Urothelium cell line (cell line): ENCODE measurements at places on chromosomes 13 and 19.

- no peak for DNase-seq
Measured at GRCh38 chr19:15021286-15022007, 27.8 kb upstream of the CASP14 start.

DNA sequence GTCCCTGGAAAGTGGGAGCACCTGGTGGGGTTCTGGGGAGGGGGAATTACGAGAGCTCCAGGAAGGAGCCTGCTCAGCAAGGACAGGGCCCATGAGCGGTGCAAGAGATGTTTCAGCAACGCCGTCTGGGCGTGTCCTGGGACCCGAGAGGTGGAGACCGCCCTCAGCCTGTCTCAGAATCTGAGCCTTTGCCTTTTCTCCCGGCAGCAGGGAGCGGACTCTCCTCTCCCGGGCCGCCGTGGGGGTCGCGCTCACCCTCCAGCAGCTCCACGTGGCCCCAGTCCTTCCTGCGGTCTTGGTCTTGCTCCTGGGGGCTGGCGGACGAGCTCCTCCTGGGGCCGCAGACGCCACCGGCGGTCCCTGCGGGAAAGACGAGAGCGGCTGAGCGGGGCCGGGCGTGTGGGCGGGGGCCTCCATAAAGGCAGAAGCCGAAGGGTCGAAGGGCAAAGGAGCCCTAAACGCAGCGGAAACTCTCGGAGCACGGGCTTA, 714 bp downstream of the POLRMT start:
- DNase-seq: peak; percentile 51

DNA sequence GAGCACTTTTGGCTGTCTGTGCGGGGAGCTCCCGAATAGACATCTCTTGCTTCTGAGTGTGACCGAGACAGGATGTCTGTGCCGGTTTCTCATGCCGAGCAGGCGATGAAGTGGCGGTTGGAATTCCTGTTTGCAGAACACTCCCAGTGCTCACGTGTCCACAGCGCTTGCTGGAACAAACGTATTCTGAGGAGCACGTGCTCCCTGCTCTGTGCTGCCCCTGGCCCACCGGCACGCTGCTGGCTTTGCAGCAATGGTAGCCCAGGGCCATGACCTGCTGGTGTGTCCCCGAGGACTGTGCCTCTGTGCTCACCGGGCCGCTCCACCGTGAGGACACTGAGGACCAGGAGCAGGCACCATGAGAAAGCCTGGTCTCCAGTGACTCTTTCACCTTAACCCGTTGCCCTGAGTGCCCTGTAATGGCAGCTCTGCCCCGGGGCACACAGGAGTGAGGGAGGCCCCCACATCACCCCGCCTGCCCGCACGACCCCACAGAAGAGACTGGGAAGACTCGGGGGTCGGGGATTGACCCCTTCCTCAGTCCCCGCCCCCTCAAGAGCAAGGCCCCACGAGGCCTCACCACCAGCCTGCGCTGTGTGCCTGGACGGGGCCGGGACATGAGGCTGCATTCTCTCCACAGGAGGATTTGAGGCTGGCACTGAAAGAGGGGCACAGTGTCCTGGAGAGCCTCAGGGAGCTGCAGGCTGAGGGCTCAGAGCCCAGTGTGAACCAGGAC, 40.0 kb upstream of the F7 start:
- DNase-seq: no peak

DNA sequence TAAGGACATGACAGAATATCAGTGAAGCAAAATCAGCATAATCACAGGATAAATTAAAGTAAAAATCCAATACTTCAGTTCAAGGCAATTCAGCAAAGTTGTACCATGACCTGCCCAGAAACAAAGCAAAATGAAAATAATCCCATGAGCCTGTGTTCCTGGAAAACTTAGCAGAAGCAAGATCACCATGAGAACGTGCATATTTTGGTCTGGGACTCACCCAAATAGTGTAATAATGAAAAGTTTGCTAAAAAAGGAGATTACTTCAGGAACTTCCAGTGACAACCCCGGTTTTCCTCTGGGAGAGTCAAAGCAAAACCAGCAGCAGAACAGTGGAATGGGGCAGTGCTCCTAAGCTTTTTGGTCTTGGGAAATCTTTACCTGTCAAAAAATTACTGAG, 14.9 kb upstream of the RPL21 start:
- no peak for DNase-seq

DNA sequence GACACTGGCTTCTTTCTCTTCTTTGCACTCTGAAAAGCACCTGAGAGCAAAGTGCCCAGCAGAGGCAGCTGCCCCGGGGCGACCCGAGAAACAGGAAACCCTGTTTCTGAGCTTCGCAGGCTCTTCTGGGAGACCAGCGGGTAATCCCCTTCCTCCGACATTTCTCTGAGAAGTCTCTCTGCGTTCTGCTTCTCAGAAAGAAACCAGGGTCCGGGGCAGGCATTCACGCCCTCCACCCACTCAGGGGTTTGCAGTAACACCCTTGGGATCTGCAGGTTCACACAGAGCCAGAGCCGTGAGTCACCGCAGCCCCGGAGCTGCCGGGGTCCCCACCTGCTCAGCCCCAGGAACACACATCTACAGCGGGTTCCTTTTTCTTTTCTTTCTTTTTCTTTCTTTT, 86.0 kb downstream of the GADD45B start:
- DNase-seq: no peak

DNA sequence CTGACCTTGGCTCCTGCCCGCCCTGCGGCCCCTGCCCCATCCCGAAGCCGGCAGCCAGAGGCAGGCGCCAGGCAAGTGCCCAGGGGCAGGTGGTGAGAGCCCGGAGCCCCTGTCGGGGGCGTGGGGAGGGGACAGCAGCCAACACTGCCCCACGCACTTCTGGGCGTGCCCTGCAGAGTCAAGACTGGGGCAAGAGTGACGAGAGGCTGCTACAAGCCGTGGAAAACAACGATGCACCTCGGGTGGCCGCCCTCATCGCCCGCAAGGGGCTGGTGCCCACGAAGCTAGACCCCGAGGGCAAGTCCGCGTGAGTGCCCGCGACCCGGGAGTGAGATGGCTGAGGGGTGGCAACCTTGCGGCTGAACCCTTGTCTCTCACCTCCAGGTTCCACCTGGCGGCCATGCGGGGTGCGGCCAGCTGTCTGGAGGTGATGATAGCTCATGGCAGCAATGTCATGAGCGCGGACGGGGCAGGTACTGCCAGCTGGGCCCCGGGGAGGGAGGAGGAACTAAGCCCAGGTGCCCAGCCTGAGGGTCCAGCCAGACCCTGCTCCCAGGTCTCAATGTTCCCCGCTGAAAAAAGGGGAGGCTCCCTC, 17.3 kb downstream of the ANKRD24 start:
- no peak for DNase-seq

GRCh38 chr19:39209196-39209595, 5.1 kb upstream of the SYCN start:
- DNase-seq: no peak

DNA sequence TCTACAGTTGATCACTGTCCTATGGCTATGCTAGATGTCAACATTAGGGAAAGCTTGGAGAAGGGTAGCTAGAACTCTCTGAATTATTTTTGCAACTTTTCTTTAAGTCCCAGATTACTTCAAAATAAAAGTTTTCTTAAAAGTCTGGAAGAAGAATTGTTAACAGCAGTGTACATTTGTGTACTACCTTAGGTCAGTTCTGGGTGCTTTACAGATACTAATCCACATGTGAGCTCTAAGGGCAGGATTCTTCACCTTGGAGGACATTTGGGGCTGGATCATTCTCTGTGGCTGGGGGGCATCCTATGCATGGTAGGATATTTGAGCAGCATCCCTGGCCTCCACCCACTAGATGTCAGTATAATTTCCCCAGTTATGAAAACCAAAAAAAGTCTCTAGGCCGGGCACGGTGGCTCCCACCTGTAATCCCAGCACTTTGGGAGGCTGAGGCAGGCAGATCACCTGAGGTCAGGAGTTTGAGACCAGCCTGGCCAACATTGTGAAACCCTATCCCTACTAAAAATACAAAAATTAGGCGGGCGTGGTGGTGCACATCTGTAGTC, 2.8 kb downstream of the BRME1 start:
- DNase-seq: no peak

DNA sequence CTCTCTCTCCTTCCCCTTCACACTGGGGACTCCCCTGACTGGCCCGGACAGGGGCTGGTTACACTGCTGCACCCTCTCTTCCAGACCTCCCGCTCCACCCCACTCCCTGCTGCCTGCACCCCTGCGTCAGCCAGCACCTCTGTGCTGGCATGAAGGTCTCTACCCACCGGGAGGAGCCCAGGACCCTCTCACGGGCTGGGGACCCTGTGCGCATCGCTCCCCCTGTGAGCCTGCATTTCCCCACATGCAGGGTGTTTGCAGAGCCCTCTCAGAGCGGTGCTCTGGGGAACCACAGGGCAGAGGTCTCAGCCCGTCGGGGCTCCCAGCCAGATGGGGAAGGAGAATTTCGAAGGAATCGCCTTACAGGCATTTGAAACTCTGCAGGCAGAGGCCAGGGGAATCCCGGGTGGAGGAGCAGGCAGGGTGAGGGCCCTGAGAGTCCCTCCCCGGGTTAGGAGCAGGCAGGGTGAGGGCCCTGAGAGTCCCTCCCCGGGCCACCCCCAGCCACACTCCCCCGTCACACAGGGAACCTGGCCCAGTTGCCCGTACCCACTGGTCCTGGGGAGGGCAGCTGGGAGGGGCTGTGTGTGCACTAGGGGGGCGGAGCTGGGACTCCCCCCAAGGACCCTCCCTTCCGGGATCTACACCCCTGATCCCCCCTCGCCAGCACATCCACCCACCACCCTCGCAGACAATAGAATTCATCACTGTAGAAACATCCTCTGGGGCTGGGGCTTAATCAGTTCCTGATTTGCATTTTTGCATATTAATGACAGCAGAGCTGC, 16.3 kb upstream of the TCF3 start:
- no peak for DNase-seq

- DNase-seq: peak; percentile 62
Measured at GRCh38 chr19:5826531-5827341, 12.8 kb downstream of the FUT6 start.

DNA sequence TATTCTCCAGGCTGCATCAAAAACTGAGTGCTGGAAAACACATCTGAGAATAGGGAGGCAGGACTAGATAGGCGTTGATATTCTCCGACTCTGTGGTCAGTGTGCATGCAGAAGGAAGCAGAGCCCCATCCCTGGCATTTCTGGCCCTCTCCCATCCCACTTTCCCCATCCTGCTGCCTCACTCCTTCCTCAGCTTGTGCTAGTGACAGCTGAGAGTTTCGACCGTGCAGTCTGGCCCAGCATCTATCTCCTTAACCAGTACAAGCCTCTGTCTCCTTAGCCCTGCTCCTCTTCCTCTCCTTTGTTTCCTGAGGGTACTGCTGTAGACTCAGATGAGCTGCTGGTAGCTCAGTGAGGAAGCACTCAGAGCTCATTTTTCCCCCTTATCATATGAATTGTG, 163.2 kb downstream of the SUCLA2 start:
- no peak for DNase-seq

DNA sequence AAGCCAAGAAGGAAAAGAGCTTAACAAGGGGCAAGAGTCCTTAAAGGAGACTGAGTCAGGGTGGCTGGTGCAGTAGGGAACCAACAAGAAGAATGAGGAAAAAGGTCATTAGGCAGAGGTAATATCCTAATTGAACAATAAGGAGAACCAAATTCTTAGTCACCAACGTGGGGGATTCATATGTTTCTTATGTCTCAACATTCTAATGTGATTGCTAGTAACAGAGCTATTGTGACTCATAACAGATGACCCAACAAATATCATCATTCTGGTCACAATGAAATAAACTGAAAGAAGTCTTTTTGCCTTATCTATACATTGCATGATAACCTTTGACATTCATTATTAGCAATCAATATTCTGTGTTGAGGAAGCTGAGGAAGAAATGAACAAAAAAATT, 101.6 kb downstream of the RAP2A start:
- DNase-seq: no peak

- no peak for DNase-seq
Measured at GRCh38 chr13:49828453-49828852, 36.0 kb upstream of the KPNA3 start.

DNA sequence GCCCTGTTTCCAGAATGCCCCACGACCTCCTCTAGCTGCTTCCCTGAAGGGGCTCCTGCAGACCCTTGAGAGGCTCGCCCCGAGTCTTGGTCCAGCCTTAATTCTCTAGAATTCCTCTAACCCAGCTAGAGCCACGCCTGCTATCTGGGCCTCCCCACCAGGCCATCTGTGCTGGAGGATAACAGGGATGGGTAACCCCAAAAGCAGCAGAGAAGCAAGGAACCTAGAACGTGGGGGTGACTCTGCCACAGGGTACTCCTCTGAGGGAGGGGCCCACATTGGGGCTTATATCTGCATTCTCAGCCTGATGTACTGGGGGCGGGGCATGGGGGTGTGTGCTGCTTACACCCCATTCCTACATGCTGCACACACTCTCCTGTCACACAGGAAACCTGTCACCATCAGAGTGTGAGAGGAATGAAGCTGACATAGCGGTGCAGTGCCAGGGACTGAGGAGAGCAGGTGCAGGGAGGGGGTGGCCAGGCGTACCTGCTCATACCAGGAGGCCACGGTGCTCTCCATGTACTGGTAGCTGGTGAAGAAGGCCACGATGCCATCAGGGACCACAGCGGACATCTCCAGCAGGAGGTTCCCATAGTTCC, 13.8 kb downstream of the KLC3 start:
- DNase-seq: no peak

DNA sequence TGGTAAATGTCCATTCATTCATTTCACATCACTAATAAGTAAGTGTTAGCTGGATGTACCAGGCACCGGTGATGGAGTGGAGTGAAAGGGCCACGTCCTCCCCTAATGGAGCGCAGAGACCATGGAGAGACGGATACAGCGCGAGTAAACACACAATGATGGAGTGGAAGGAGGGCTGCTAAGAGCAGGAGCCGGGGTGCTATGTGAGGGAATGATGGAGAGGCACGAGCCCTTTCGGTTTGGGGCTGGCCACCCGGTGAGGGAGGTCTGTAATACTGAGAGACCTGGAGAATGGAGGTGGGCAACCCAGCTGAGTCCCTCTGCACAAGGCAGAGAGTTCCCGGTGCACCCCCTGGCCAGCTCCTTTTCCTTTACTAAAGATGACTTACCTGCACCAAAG, 53.7 kb downstream of the PEPD start:
- no peak for DNase-seq

DNA sequence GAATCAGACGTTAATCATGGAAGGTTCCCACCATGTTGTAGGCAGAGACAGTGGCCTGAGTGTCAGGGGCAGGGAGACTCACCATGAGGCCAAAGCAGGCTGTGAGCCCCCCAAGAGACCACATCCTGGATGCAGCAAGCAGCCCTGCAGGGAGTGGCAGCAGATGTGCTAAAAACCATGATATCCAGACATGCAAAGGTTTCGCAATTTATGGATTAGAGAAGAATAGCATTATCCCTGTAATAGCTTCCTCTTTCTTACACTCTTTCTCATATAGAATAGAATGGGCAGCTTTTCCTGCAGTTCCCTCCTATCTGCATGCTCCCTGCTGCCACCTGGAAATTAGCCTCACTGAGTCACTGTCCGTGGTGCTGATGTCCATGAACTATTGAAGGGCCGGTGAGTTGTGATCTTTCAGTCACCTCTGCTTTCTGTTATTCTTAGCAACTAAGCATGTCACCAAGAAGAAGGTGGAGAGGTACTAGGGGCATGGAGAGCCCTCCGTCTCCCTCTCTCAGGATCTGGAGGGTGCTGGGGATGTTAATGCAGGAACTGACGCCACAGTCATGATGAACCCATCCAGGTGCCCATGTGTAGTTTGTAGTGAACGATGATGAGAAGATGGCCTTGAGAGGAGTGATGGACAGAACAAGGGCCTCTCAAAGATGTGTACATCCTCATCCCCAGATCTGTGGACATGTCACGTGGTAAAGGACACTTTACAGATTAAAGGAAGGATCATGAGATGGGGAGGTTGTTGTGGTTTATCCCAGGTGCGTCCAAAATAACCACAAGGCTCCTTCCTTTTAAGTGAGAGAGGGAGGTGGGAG, 9.9 kb downstream of the CEACAM4 start:
- DNase-seq: peak; percentile 50
